ENCODE measurements at places on chromosomes 12 and 14.

DNA sequence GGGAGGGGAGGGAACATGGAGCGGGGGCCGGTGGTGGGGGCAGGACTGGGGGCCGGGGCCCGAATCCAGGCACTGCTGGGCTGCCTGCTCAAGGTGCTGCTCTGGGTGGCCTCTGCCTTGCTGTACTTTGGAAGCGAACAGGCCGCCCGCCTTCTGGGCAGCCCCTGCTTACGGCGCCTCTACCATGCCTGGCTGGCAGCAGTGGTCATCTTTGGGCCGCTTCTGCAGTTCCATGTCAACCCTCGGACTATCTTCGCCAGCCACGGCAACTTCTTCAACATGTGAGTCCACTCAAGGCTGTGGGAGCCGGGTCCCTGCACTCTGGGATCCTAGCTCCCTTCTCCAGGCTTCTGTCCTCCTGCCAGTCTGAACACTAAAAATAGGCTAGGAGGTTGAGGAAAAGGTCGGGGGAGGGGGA lies 1.1 kb downstream of the FITM1 start:
- no peak for DNase-seq

DNA sequence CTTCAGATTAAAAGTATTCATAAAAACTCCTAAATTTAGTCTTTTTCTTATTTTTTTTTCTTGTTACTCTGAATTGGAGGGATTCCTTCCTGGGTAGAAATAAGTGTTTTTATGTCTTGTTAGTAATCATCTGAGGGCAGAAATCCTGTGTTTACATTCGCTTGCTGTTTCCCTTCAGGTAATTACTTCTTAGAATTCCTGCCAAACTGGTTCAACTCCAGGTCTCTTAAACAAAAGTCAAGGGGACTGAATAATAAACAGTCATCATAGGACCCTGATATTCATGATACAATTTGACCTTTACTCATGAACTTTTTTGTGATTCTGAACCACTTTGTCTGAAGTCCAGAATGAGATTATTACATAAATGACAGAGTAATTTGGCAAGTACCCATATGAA lies 843.9 kb downstream of the FLRT2 start:
- DNase-seq = no peak

DNA sequence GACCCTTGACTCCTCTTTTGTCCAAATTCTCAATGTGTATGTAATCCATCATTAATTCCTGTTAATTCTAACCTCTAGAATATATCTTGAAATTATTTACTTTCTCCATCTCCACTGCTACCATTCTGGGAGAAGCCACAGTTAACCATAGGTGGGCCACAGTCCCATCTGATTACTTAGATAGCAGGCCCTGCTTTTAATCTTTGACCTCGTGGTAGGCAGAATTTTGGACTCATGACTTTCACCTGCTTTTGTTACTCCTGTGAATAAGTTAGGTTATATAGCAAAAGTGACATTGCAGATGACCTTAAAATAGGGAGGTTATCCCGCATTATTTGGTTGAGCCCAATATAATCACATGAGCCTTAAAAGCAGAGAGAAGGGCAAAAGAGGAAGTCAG lies 264.2 kb downstream of the GPHN start:
- DNase-seq = no peak

- no peak for DNase-seq
Measured at GRCh38 chr14:21219561-21220111, 49.6 kb downstream of the HNRNPC start.

DNA sequence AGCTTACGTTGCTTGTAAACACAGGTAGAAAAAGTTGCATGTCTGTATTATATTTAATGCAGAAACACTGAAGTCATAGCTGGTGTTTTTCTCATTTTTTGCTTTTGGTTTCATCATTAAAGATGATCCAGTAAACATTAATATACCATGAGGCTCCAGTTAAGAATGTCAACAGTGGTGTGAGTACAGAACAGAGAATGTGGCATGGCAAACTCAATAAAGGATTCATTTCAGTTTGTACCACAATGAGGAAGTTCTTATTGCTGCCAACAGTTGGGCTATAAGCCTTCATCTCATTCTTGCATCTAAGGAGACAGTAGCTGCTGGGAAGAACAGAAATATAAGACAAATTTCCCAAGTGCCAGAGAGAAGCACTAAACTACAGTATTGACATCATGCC lies 72.1 kb upstream of the ST8SIA1 start:
- no peak for DNase-seq

GRCh38 chr12:62865065-62865464 lies 69.9 kb downstream of the PPM1H start:
- no peak for DNase-seq

GRCh38 chr12:90978117-90978770 lies 23.3 kb upstream of the CCER1 start:
- no peak for DNase-seq

- no peak for DNase-seq
Measured at GRCh38 chr12:109818253-109818652, 14.9 kb downstream of the TRPV4 start.

GRCh38 chr14:91509083-91509877 lies 830 bp downstream of the PPP4R3A start:
- DNase-seq = no peak
